ENCODE measurements at places on chromosomes 2 and 18. TPM values are rescaled to one million over a fixed set of nuclear protein-coding genes. Genes with fewer than 3 reads are reported as not detected.

AMER3 gene
- total RNA-seq: not detected

SIX3 gene
- total RNA-seq: not detected

MROH2A gene
- total RNA-seq: not detected

COLEC12 gene
- not detected for total RNA-seq

DNA sequence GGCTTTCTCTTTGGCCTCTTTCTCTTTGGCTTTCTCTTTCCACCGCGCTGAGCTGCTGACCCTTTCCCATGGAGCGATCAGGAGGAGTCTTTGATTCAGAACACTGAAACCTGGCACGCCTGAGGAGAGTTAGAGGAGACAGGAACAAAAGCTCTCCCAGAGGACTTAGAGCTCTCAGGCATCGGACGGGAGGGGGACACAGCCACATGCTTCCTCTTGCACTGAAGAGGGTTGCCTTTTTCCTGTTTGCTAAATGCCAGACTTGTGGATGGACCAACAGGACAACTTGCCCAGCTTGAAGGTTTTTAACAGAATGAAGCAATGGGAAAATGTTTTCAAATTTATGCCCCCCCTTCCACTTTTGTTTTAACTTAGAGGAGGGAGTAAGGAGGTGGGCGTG, 3.6 kb upstream of the PTPN18 start:
- DNase-seq: no peak

GRCh38 chr18:44341759-44342158, 338.9 kb upstream of the SETBP1 start:
- no peak for DNase-seq

DNA sequence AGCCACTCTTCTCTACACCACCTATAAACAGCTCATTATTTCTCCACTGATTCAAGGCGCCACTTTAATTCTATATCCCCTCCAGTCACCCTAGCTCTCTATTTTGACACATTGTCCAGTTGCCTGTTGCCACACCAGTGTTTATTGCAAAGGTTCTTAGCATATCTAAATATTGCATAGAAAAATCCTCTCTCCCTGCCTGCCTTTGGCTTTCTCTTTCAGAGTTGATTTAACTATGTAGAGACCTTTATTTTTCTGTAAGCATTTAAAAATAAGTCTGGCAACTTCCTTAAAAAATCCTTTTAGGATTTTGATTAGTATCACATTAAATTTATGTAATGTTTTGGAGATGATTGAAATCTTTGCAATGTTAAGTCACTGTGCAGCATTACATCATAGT, 47.9 kb upstream of the B3GNT7 start:
- no peak for DNase-seq

DNA sequence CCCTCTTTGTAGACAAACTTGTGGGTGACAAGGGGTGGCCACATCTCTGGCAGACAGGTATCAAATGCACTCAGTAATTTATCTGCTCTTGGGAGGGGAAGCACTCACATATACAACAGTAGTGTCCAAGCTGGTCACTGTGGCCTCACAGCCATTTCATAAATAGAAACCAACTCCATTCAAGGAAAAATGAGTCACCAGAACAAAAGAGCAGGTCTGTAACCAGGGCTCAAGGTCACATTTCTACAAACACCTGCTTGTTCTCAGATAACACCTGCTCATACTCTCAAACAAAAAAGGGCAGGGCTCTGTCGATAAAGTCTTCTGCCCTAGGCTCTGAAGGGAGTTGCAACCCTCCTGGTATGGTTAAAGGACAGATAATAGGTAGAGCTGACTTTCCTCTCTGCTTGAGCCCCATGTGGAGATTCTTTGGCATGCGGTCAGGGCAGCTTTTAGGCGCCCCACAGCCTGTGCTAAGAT, 459.0 kb downstream of the BCL11A start:
- no peak for DNase-seq

DNA sequence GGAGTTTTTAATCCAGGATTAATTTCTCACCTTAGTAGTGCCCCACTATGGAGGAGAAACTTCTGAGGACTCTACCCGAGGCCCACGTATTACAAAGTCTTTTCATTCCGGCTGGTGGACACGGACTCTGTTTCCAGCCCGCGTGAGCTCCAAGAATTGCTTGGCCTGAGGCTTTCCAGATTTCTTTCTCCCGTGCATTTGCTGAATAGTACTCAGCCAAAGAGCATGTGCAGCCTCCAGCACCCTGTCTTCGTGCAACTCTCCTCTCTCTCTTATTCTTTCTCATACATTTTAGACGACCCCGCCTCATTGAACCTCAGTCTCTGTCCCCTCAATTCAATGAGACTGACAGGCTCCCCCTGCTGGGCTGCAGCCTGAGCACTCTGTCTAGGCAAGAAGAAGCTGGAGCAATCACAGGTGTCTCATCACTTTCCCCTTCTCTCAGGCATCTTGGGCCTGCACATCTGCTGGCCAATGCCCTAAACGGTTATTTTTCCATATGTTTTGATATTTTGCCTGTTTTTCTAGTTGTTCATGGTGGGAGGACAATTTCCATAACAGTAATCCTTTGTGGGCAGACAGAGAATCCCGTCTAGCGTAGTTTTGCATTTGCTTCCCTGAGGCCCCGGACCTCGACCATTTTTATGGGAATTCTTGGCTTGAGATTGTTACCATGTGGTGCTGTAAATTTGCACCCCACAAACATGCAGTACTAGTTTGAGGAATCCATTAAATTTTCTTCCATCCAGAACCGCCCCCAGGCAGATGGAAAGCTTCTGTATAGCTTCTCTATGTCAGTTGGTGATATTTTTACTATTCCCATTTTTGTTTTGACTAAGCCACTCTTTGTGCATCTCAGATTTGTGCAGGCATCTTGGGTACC, 50.1 kb upstream of the LPIN2 start:
- DNase-seq: peak; percentile 12
